Adrenal gland (tissue), 19 donors: ENCODE measurements at places on chromosomes 2 and 18.

GRCh38 chr2:96305979-96306308 is 598 bp upstream of the SNRNP200 start:
- no peak for DNase-seq

- no peak for DNase-seq
Observed at GRCh38 chr2:233453916-233454315, 99.6 kb downstream of the DGKD start.

GRCh38 chr2:132374961-132375360 is 41.6 kb upstream of the GPR39 start:
- DNase-seq = no peak

- DNase-seq = no peak
Observed at GRCh38 chr2:65416945-65417344, 15.5 kb downstream of the SPRED2 start.

DNA sequence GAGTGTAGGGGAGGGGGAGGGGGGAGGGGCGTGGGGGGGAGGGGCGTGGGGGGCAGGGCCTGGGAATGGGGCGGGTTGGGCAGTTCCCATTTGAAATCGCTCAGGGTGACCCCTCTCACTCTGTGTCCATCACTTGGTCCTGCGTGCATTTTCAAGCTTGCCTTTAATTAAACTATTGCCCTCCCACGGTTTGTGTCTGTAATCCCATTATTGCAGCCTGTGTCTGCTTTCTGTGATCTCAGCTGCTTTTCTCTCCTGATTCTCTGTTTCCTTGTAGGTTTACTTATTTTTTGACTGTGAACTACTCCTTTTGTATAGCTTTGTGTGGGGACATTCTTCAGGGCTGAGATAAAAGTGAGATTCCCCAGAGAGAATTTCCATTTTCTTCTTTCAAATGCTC is 1.3 kb downstream of the DCDC2C start:
- no peak for DNase-seq

DNA sequence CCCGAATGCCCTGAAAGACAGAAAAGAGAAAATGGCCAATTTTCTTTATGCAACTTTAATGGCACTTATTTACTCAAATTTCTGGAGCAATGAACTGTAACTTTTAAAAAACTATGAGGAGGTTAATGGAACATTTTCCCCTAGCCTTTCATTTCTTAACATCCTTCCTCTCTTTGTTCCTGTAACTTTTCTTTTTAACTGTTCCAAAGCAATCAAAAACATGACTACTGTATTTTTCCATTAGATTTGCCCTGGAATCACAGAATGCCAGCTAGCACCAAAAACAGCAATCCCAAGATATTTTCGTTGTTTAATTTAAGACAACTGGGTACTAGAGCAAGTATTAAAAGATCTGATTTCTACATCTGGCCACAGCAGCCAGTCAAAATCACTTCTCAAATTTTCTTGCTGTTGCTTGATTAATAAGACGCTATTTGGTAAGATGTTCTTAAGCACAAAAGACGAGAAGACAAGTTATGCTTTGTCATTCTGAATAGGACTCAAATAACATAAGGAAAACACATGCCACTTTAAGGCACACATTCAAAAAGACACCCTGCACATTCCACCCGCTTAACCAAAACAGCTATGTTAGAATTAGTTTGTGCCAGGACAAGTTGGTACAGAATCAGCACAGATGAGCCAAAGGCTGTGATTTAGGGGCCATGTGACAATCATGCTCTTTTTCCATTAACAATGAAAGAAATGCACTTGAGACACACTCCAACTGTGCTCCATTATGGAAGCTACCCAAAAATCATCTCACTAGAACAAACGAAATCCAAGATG is 3.6 kb downstream of the STARD7 start:
- no peak for DNase-seq

- no peak for DNase-seq
Observed at GRCh38 chr18:55334875-55335274, 253.1 kb downstream of the TCF4 start.

DNA sequence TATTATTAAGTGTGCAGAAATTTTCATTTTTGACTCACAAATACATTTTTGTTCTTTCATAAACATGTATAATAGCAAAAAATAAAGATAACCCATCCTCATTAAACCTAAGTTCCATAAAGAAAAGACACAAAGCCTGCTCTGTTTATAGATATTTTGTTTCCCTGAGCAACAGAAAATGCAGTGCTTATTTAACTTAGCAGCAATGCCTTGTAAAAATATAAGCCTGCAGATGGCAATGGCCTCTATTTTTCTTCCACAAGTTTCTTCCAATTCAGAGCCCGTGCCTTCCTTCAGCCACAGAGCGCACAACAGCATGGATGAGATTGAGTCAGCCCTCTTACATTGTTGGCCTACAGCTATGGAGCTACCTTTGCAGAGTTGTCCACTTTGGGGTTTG is 43.6 kb downstream of the PKP4 start:
- no peak for DNase-seq

DNA sequence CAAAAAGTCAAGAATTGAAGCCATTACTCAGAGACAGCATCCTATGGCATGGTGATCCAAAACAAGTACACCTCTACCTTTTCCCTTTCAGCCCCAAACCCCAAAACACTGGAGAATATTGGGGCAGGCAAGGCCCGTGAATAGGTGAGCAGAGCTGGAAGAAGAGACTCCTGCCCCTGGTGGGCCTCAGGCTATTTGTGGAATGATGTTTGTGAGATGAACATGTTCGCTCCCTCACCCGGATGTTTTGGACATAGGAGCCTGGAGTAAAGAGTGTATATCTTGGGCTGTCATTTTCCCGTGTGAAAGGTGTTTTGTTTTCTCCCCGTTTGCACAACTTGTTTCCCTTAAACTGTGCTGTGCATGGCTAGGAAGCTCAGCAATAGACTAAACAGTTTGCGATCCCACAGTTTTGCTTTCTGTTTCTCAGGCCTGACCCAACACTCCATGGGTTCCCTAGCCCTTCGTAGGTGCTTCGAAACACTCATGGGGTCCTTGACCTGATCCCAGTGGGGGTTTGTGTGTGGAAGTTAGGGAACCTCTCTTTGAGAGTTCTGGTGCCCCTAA is 136.5 kb upstream of the TNP1 start:
- DNase-seq = no peak
